ENCODE measurements at places on chromosomes 13 and 19.

- DNase-seq: no peak
Measured at GRCh38 chr13:25912961-25913360, 138.9 kb downstream of the SHISA2 start.

- DNase-seq: no peak
Measured at GRCh38 chr13:49240017-49240416, 7.7 kb upstream of the CDADC1 start.

DNA sequence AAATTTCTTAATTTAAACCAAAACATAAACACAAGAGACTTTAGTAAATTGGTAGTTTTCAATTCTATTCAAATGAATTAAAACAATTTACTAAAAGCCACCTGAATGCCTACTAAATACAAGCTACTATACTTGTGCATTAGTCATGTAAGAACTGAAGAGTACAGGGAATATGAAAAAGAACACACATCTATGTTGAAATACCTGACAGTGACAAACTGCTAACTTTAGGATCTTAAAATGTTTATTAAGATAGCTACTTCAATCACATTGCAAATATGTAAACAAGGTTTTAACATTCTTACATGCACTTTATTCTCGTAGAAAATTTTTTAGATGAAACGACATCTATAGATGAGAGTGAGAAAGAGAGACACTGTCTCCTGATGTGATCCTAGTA is 4.1 kb downstream of the SPRYD7 start:
- DNase-seq: no peak

- no peak for DNase-seq
Measured at GRCh38 chr13:78618411-78618810, 15.1 kb upstream of the POU4F1 start.

DNA sequence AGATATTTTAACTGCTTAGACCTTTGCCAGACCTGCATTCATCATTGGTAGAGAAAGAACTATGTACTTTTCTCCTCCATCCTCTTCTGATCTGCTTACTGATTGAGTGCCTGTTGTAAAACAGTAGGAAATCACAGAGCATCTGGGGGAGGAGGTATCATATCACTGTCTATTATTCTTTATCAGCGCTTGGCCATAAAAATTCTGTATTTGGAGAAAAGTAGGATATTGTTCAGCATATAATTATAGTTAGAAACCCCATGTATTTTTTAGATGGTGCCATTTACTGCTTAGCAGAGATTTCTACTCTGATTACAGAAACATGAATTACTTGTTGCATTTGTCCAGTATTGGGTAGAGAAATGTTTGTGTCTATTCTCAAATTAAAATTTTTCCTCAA is 62.4 kb downstream of the URI1 start:
- DNase-seq: no peak

DNA sequence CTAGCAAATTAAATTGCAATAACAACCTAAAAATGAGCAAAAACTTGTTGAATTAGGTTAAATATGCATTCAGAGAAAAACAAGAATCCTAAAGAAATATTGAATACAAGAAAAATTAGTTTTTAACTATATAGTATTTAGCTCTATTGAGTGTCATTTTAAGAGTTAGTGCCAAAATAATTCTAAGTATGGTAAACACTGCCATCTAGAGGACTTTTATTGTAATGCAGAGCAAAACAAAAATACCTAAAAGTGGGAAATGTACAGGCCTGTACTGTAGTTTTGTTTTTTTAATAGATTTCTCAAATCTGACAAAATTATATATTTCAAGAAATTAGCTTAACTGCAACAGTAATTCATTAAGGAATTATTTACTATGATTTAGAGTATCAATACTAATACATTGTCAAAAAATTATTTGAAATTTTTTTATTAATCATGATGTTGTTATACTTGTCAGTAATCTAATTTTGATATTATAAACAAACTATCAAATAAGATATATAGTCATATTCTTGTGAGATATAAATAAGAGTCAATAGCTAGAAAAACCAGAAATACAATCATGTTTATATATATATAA is 8.2 kb upstream of the PCDH9 start:
- no peak for DNase-seq

- no peak for DNase-seq
Measured at GRCh38 chr13:32019612-32020233, 11.9 kb upstream of the FRY start.

DNA sequence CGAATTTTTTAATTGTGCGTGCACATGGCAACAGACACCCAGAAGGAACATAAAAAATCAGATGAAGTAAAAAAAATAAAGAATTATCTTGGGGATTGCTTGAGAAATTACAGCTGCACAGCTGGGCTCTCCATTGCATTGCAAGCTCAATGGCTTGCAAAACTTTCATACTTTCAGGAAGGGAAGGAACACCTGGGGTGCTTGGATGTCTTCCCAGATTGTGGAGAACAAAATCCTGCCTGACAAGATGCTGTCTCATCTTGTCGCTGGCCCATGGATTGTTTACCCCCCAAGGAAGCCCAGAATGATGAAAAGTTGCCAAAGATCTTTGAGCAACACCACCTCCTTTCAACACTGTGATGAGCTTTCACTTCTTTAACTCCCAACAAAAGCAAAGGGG is 11.0 kb upstream of the CASP14 start:
- no peak for DNase-seq

DNA sequence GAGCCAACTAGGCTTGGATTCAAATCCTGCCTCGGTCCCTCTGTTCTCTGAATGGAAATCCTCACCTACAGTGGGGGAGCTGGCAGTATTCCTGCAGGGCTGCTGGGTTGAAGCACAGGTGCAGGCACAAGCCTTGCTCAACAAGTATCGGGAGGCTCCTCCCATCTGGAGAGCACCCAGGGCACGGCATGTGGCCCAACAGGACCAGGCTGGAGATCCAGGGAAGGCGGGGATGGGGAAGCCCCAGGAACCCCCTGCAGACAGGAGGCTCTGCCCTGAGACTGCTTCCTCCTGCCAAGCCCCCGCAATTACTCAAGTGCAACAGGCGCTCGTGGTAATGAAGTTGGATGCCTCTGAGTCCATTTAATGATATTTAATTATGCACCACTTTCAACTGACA is 128.0 kb upstream of the VSTM2B start:
- DNase-seq: no peak

DNA sequence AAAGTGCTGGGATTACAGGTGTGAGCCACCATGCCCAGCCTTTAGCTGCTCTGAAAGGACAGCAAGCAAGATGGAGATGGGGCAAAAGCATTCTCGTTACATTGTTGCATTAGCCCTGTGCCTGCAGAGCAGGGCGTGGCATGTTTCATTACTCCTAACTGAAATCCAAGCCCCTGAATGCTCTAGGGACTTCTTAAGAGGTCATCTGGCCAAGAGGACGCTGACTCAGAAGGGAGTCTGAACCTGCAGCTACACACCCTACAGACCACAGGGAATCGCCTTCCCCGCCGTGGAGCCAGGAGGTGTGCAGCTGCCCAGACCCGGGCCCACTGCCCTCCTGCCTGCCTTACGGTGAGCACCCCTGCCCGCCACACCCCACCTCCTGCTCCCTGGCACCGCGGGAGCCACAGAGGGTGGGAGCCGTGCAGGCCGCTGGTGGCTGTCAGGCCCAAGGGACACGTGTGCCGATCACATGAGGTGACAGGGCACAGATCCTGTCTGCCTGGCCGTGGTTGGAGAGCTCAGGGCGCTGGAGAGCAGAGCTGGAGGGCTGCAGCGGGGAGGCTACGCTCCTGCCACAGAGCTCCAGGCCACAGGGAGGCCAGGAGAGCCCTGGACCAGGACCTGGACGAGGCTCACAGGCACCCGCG is 27.2 kb downstream of the ADPRHL1 start:
- no peak for DNase-seq

DNA sequence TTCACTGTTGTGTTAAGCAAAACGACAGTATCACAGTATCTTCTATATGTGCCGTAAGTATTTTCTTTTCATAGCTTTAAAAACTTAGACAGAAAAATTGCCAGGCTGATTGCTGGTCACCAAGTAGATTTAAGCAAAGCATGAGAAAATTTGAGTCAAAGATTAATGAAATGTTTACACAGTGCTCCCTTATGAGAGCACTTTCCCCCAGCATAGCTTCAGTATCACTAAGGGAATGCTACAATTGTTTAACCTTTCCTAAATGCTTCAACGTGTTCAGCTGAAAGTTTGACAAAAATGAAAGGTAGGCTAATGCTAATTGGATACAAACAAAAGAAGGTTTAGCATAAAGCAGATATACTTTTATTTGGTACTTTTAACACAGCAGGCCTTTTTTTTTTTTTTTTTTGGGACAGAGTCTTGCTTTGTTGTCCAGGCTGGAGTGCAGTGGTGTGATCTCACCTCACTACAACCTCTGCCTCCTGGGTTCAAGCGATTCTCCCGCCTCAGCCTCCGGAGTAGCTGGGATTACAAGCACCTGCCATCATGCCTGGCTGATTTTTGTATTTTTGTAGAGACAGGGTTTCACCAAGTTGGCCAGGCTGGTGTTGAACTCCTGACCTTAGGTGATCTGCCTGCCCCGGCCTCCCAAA is 23.4 kb downstream of the PCCA start:
- DNase-seq: no peak
